Astrocyte (in vitro differentiated cells and primary cell): ENCODE measurements at places on chromosomes 1 and 21. TPM values are rescaled to one million over a fixed set of nuclear protein-coding genes. Genes with fewer than 3 reads are reported as not detected.
A peak's percentile ranks its signal among the peaks of the same experiment; 100 is the strongest.

GRCh38 chr1:184803180-184803492 is 48.5 kb upstream of the EDEM3 start:
- no peak overlapping the region for H3K27ac ChIP-seq
- no peaks in the 10 kb centered on the region for H3K27me3 ChIP-seq
- no peaks in the 10 kb centered on the region for H3K4me1 ChIP-seq
- H3K36me3 ChIP-seq: no peaks in the 10 kb centered on the region
- no peak overlapping the region for H3K4me3 ChIP-seq

The CA6 gene
- not detected in 2 replicates for total RNA-seq

- DNase-seq: no peak
- no peaks in the 10 kb centered on the region for H3K4me1 ChIP-seq
- H3K36me3 ChIP-seq: no peaks in the 10 kb centered on the region
- H3K4me3 ChIP-seq: no peak overlapping the region
- no peak overlapping the region for H3K27ac ChIP-seq
- H3K27me3 ChIP-seq: peaks cover 42% of the 10 kb centered on the region
Measured at GRCh38 chr1:22651941-22652856, 837 bp upstream of the C1QB start.

- peaks cover 15% of the 10 kb centered on the region for H3K27me3 ChIP-seq
- H3K36me3 ChIP-seq: no peaks in the 10 kb centered on the region
Measured at GRCh38 chr21:45228656-45229240, 58.9 kb downstream of the POFUT2 start.

The AIDA gene
- total RNA-seq: 86.2 and 86.5 TPM in 2 replicates

DNA sequence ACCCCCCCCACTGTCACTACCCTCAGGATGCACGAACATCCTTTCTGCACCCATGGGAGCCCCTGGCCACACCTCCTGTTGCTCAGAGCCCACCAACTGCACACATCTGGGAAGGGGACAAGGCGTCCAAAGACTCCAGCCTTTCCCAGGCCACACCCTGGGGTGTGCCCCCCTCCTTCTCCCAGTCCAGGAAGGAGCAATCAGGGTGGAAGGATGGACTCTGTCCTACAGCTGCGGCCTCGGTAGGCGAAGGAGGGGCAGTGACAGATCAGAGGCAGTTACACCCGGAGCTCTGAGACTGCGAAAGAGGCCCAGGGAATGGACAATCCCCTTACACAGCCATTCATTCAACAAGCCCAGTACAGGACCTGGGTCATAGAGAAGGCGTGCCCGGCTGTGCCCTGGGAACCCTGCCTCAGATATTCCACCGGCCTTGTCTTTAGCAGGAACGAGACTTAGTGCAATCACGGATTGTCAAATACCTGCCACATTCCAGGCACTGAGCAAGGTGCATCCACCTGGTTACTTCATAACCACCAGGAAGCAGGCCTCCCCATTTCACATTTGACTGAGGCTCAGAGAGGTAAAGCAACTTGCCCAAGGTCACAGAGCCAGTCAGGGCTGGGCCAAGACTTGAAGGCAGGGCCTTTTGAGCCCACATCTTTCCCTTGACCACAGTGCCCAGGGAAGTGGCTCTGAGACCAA is 9.4 kb downstream of the HSPG2 start:
- H3K27ac ChIP-seq: peak overlapping the region; percentile 61
- H3K36me3 ChIP-seq: peaks cover 4% of the 10 kb centered on the region
- DNase-seq: no peak
- H3K4me3 ChIP-seq: no peak overlapping the region

- peaks cover 21% of the 10 kb centered on the region for H3K27me3 ChIP-seq
- DNase-seq: peak; percentile 27
- H3K27ac ChIP-seq: no peak overlapping the region
- H3K36me3 ChIP-seq: no peaks in the 10 kb centered on the region
- H3K4me3 ChIP-seq: no peak overlapping the region
Measured at GRCh38 chr1:204263254-204263910, 49.6 kb upstream of the GOLT1A start.

The ACTL8 gene
- total RNA-seq: 1.3 and 2.0 TPM in 2 replicates
